ENCODE measurements at places on chromosomes 6 and 20.
A peak's percentile ranks its signal among the peaks of the same experiment; 100 is the strongest.

GRCh38 chr20:49278818-49279676 is 1.2 kb upstream of the ZNFX1 start:
- peak; percentile 63 for DNase-seq

GRCh38 chr6:26044140-26045064 is 42.8 kb upstream of the HFE start:
- no peak for DNase-seq

GRCh38 chr6:31075528-31075927 is 36.8 kb downstream of the C6orf15 start:
- DNase-seq: peak; percentile 74

- peak; percentile 14 for DNase-seq
These were observed 37.9 kb downstream of the PTPRA start for GRCh38 chr20:2911200-2911599.

DNA sequence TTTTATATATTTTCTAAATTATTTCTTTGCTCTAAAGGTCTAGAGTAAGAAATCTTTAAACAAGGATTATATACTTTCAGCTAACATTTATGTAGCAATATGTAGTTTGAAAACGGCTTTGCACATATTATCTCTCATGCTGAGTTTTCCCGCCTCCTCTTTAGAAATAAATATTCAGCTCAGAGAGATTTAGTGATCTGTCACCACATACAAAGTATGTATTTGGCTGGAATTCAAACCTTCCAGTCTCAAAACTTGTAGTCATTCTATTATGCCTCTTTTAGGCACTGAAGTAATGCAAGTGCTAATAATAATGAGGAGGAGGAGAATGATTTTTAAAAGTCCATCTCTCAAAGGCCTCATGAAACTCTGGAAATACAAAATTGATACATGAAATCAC is 525.0 kb downstream of the GRIK2 start:
- no peak for DNase-seq

Data from RKO (cell line).